ENCODE measurements at places on chromosomes 1 and 21.

DNA sequence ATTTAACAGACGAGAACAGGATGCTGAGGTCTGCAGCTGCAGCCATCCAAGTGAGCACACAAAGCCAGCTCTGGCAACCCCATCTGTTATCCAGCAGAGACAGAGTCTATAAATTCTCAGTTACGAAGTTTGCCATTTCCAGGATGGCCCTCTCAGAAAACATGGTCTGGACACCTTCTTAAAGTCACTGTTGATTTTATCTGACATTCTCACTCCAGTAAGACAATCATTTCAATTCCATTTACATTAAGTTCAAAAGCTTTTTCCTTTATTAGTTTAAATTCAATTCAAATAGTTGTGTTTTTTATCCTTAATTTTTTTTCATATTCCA is 125.5 kb downstream of the DMRTB1 start:
- no peak for DNase-seq

- DNase-seq = no peak
Observed at GRCh38 chr1:162144853-162145252, 75.4 kb downstream of the NOS1AP start.

- peak; percentile 13 for DNase-seq
Observed at GRCh38 chr1:40315795-40316594, 1.1 kb downstream of the COL9A2 start.

- DNase-seq = no peak
Observed at GRCh38 chr1:56268519-56269140, 310.7 kb downstream of the PLPP3 start.

DNA sequence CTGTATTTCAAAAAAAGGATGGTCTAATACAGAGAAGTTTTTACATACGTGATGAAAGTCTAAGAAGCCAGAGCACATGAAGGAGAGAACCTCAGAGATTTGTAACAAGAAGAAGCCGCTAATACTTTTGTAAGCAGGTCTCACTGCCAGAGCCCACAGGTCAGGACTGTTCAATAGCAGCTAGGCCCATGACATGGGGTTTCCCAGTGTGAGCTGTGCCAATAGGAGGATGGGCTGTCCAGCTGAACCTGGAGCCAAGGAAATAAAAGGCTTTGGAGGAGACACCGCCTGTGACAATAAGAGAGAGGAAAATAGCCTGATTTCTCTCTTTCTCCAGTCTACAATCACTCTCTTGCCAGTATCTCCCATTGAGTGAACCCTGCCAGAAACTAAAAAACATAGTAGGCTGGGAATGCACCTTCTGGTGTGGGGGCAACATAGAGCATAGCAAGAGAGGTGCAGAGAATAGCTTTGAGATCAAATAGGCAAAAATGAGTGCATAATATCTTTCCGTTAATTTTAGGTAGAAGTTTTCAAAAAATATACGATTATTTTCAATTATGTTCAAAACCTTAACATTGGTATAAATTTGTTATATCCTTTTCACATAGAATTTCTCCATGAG is 360.3 kb downstream of the NEGR1 start:
- DNase-seq = no peak

DNA sequence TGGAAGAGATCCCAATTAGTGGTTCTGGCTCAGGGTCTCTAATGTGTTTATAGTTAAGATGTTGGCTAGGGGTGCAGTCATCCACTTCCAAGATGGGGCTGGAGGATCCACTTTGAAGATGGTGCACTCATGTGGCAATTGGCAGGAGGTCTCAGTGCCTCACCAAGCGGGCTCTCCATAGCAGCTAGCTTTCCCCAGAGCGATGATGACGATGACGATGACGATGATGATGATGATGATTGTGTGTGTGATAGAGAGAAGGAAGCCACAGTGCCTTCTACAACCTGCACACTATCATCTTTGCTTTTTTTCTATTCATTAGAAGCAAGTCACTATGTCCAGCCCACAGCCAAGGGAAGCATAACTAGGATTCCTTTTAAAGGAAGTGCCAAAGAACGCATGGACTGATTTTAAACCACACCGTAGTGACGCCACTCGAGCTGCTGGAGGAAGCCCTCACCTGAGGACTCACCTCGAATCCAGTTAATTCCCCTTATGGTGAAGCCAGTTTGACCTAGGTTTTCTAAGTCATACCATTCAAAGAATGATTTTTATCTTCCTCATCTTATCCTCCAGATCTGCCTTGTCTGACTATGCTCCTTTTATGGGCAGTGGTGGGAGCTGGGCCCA is 49.4 kb downstream of the SRRM1 start:
- no peak for DNase-seq

DNA sequence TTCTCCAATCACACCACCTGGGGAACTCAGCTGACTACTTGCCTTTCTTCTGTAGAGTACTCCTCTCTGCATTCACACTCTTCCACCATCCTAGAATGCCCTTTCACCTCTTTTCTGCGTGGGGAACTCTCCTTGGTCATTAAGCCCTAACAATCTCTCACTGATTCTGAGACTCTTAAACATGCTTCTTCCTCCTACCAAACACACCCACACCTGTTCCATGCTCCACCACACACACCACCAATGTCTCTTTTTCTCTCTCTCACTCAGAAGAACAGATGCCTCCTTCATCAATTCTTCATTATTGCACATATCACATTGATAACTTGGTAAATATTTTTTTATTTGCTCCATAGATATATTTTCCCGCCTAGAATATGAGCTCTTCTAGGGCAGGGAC is 53.6 kb downstream of the WARS2 start:
- no peak for DNase-seq

GRCh38 chr1:32861904-32862695 is 8.6 kb downstream of the FNDC5 start:
- DNase-seq = no peak

DNA sequence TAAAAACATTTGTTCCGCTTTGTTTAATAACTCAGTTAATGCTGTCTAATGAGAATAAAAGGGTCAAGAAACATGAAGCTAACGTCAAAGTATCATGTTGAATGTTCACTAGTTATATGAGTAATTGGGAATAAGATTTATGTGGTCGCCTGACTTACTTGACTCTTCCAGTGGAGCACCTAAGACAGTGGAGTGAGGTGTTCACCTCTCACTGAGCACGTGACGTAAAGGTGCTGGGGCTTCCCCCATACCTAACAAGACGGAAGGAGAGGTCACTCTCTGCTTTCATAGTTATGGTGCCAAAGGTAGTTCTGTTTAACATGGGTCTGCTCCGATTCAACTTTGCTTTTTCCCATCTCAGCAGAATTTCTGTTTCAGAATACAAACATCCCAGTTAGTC is 686 bp downstream of the KMO start:
- no peak for DNase-seq

DNA sequence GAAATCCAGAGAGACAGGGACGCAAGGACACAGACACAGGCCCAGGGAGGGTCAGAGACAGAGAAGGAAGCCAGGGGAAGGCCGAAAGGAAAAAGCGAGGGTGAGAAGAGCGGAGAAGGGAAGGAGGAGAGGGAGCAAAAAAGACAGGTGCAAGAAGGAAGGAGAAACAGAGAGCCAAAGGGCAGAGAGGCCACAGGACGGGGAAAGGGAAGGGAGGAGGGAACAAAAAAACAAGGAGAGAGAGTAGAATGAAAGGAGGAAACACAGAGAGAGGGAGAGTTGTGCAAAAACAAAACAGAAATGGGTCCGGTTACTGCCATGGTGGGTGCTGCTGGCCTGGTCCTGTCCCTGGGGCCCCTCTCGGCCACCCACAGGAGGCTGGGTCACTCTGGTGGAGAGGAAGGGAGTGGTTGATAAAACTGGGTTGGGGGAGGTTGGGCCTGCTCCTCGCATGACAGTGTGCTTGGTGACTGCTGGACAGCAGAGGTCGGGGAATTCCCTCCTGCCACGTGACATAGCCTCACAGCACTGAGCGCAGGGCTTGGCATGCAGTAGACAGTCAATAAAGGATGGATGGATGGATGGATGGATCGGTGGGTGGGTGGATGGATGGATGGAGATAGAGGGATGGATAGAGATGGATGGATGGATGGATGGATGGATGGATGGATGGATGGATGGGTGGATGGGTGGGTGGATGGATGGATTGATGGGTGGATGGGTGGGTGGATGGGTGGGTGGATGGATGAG is 64.8 kb downstream of the RAP1GAP start:
- no peak for DNase-seq

GRCh38 chr1:200988693-200989092 is 34.8 kb downstream of the KIF21B start:
- DNase-seq = no peak

DNA sequence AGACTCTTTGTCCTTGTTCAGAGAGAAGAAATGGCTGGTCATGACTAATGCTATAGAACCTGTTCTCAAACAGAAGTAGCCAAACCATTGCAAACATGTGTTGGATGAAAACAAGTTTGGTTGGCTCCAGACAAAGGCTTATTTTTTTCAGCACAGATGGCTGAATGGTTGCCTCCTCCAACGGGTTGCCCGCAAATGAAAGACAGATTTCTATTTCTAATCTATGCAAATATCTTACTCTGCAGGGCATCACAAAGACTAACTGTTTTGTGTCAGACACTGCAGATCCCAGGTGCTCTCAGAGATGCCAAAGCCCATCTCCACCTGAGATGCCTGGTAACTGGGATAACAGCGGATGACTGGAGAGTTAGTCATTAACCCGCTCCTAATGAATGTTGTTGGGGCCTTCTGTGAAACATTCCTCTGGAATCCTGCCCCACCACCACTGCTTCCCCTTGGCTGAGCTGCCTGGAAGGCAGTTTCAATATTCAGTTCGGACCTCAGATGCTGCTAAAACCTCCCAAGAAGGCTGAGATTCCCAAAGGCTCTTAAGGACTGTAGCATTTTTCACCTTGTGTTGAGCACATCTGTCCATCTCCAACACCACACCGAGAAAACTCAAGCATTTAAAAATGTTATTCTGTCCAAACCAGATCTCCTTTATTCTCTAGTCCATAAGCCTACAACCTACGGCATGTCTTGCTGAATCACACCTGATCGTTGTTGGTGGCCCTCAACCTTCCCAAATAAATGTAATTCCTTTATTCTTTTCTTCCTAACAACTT is 104.4 kb downstream of the PTPN14 start:
- peak; percentile 97 for DNase-seq

- DNase-seq = no peak
Observed at GRCh38 chr1:240947438-240948224, 335.7 kb upstream of the GREM2 start.

GRCh38 chr1:32871364-32872191 is 866 bp upstream of the FNDC5 start:
- no peak for DNase-seq

GRCh38 chr1:97571760-97572159 is 349.1 kb downstream of the DPYD start:
- DNase-seq = no peak

DNA sequence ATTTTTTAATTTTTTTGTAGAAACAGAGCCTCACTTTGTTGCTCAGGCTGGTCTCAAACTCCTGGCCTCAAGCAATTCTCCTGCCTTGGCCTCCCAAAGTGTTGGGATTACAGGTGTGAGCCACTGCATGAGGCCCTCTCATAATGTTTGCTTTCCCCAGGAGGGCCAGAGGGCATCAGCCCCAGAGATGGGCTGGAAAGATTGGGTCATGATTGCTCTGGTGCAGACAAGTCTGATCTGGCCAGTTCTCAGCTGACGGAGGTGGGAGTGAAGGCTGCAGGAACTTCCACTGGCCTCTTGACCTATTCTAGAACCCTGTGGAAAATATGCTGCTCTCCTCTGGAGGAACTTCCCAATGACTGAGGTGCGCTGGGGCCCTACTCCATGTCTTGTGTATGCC is 43.4 kb upstream of the RD3 start:
- no peak for DNase-seq

DNA sequence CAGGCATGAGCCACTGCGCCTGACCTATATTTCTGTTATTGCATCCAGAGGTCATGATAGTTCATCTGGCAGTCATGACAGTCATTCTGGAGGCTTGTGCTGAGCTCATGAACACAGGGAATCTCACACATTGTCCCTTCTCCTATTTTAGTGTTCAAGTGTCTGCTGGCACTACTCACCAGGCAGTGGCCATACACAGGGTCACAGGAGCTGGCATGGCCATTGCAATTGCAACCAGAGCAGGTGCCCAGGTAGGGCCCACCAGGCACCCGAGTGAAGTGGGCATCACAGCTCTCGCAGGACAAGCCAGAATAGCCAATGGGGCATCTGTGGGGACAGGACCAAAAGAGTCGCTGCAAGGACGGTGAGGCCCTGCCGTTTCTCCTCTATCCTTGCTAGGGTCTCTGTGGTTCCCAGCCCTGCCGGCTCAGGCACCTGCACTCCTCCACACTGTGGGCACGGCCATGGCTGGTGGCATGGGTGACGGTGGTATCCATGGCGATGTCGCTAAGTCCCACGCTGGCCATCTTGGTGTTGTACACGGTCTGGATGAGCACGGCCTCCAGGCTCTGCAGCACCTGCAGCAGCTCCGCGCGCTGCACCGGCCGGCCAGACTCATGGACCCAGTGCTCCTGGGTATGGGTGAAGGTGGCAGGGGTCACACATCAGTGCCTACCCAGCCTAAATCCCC is 57.0 kb downstream of the HSPG2 start:
- DNase-seq = no peak

DNA sequence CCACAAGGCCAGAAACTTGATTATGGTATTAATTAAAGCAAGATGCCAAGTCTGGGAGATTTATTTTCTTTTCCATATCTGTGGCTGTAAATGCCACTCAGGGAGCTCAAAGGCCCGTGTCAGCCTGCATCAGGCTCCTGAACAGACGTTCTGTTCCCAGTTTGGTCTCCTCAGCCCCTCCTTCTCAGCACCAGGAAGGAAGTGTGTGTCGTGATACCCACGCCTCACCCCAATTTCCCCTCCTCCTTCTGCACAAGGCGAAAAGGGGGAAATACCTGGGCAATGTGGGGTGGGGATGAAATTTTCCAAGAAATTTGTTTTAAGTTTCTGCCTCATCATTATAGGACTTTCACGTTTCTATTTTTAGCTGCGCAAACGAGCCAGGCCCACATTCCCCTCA is 112.0 kb downstream of the SYF2 start:
- DNase-seq = no peak

GRCh38 chr21:21039624-21040170 is 41.5 kb downstream of the NCAM2 start:
- no peak for DNase-seq

DNA sequence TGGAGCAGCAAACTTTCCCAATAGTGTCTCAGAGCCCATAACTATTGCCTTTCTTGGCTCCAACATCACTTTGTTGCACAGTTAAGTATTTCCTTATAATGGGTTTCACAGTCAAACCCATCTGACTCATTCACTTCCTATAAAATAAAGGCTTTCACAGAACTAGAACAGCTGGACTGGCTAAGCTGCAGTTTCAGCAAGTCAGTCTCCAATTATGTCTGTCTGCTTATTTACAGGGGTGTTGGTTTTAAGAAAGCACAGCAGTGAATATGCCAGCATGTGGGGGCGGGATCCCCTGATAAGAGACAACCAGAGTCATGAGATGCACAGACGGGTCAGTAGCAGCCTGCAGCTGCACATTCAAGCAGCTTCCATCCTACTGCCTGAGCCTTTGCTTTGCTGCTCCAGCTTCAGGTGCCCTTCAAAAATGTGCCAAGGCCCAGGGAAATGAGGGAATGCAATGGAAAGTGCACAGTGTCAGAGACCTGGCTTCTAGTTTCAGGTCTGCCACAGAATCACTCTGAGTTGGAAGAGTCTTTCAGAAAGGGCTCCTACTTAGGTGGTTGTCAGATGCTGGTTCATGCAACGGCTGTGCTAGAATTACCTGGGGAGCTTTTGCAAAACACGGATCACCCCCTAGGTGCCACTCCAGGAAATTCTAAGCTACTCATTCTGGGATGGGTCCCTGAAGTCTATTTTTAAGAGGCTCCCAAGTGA is 24.8 kb downstream of the RNF19B start:
- DNase-seq = peak; percentile 90

GRCh38 chr1:172138634-172139033 is 281.9 kb upstream of the C1orf105 start:
- no peak for DNase-seq

GRCh38 chr1:3168678-3169077 is 99.7 kb downstream of the PRDM16 start:
- no peak for DNase-seq

Measured in COLO829 (cell line).